ENCODE measurements at places on chromosomes 5 and 9. TPM values are rescaled to one million over a fixed set of nuclear protein-coding genes. Genes with fewer than 3 reads are reported as not detected.

Gene TMOD1
- 3.7 TPM for total RNA-seq

Gene TMEM215
- not detected for total RNA-seq

Gene ACSL6
- total RNA-seq = not detected

Gene CSF2
- total RNA-seq = 0.39 TPM

Data from A549 treated with CpdA at 1 μM for 4 hours (cell line).